ENCODE measurements at places on chromosomes 13 and 19. TPM values are rescaled to one million over a fixed set of nuclear protein-coding genes. Genes with fewer than 3 reads are reported as not detected.

- H3K4me1 ChIP-seq, result 0 out of 2 replicates have a peak, but pooled peaks cover 5% of the 10 kb centered on the region
- H3K27ac ChIP-seq, result no peak overlapping the region
- DNase-seq, result no peak
Observed at GRCh38 chr19:3455960-3456601, 24.2 kb downstream of the SMIM24 start.

SLC10A2 gene
- not detected for total RNA-seq

GRCh38 chr19:35457173-35457572 lies 9.1 kb downstream of the FFAR2 start:
- H3K4me1 ChIP-seq, result peaks cover 23% of the 10 kb centered on the region
- H3K36me3 ChIP-seq, result no peaks in the 10 kb centered on the region
- H3K27ac ChIP-seq, result no peak overlapping the region
- no peak overlapping the region for H3K4me3 ChIP-seq
- no peak for DNase-seq

DNA sequence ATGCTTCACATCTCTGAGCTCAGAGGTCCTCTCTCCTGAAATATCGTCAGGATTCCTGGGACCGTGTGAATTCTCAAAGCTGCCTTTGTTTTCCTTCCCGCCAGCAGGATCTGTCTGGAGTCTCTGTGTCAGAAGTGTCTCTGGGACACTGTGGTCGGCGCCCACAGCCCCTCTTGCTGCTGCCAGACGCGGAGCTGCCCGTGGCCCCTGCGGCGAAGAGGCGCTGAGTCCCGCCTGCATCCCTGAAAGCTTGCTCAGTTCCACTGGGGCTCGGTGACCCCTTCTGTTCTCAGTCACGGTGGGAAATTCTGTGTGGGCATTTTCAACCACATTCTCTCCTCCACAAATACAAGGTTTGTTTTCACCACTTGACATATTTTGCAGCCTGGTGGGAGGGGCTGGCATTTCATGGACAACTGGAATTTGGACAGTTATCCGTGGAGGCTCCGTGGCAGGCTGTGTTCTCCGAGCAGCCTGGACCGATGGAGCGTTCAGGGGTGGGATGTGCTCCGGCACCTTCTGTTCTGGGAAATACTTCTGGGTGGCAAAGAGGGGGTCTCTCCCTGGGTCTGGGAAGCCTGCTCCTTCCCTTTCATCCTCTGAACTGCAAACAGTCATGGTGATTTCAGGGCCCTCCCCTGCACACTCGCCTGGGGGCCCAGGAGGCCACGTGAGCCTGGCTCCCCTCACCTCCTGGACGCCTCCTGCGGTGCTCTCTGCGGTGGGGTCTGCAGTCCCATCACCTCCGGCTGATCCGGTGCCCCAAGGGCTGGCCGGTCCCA lies 42.6 kb upstream of the GRTP1 start:
- peaks cover 9% of the 10 kb centered on the region for H3K4me1 ChIP-seq
- no peak overlapping the region for H3K27ac ChIP-seq
- no peaks in the 10 kb centered on the region for H3K36me3 ChIP-seq
- no peak for DNase-seq
- no peaks in the 10 kb centered on the region for H3K27me3 ChIP-seq

C3 gene
- 19.3 TPM for total RNA-seq

- H3K4me3 ChIP-seq, result no peak overlapping the region
- H3K4me1 ChIP-seq, result no peaks in the 10 kb centered on the region
- H3K27ac ChIP-seq, result no peak overlapping the region
- no peaks in the 10 kb centered on the region for H3K36me3 ChIP-seq
- H3K27me3 ChIP-seq, result peaks cover 3% of the 10 kb centered on the region
- DNase-seq, result no peak
Observed at GRCh38 chr19:18601875-18602274, 4.7 kb downstream of the CRLF1 start.

- no peaks in the 10 kb centered on the region for H3K27me3 ChIP-seq
- DNase-seq, result no peak
Observed at GRCh38 chr19:55677572-55678028, 2.6 kb downstream of the EPN1 start.

DNA sequence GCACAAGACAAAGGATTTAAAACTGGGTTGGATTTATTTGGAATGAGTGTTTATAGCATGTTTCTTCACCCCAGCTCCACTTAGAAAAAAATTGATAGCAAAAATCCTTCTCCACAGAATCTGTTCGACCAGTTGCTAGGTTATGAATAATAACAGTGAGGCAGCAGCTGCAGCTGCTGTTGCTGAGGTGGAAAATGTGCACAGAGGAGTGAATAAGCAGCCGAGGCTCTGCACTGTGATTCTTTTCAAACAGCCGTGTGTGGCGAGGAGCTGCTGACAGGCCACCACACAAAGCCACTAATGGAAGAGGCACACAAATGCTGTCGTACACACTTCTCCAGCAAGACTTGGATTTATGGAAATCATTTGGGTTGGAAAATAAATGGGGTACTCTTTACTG lies 6.4 kb upstream of the RASL11A start:
- H3K27ac ChIP-seq, result no peak overlapping the region
- no peak overlapping the region for H3K4me3 ChIP-seq
- no peaks in the 10 kb centered on the region for H3K36me3 ChIP-seq

GPR42 gene
- not detected for total RNA-seq

DNA sequence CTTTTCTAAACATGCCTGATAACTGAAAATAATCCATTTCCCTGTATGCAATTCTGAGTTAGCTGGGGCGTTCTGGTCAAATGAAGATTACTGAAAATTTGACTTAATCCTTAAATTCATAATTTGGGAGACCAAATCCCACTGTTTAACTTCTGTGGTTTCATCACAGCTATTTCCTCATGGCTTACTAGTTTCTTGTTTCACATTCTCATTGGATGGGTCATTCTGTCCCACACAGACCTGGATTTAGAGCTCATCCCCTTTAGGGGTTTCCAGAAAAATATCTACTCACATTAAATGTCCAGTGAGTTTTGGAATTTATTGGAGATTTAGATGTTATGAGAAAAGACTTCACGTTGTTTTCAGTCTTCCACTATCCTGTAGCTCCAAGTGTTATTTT lies 709.3 kb upstream of the KLHL1 start:
- no peaks in the 10 kb centered on the region for H3K4me1 ChIP-seq
- H3K27ac ChIP-seq, result no peak overlapping the region

GRCh38 chr19:47109541-47110375 lies 3.8 kb downstream of the ZC3H4 start:
- H3K27me3 ChIP-seq, result no peaks in the 10 kb centered on the region
- peak overlapping the region; percentile 64 for H3K4me3 ChIP-seq
- DNase-seq, result no peak

DNA sequence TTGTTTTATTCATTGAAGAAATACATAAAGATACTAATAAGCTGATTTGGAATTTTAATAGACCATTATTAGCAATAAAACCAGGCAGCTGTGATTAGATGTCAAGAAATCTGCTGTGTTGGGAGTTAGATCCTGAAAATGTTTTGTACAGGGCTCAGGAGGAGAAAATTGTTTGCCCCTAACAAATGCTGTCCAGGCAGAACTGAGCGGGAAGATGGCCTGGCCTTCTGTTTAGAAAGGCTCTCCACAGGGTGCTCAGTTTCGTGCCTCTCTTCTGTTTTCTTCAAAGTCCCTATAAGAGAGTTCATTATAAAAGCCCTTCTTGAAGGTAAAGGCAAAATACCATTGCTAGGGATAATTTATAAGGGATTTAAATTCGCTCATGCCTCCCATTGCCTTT lies 64.1 kb downstream of the ERCC5 start:
- H3K36me3 ChIP-seq, result no peaks in the 10 kb centered on the region
- H3K27ac ChIP-seq, result no peak overlapping the region
- no peaks in the 10 kb centered on the region for H3K27me3 ChIP-seq
- no peak overlapping the region for H3K4me3 ChIP-seq
- no peak for DNase-seq

FCAR gene
- not detected for total RNA-seq

Data from Caco-2 (cell line).